Activated effector memory CD4-positive, alpha-beta T cell treated with Interleukin-2 at 50 U/mL for 16 hours (primary cell): ENCODE measurements at places on chromosomes 6 and 20.

GRCh38 chr6:160031442-160031841 is 62.6 kb downstream of the IGF2R start:
- no peak for DNase-seq

GRCh38 chr6:156748504-156748903 is 28.7 kb upstream of the ARID1B start:
- DNase-seq, result no peak

GRCh38 chr20:17910828-17911294 is 57.7 kb downstream of the SNX5 start:
- DNase-seq, result no peak

GRCh38 chr20:18397030-18397429 is 69.8 kb downstream of the DZANK1 start:
- no peak for DNase-seq

GRCh38 chr20:1335961-1336698 is 7.2 kb upstream of the SDCBP2 start:
- no peak for DNase-seq

DNA sequence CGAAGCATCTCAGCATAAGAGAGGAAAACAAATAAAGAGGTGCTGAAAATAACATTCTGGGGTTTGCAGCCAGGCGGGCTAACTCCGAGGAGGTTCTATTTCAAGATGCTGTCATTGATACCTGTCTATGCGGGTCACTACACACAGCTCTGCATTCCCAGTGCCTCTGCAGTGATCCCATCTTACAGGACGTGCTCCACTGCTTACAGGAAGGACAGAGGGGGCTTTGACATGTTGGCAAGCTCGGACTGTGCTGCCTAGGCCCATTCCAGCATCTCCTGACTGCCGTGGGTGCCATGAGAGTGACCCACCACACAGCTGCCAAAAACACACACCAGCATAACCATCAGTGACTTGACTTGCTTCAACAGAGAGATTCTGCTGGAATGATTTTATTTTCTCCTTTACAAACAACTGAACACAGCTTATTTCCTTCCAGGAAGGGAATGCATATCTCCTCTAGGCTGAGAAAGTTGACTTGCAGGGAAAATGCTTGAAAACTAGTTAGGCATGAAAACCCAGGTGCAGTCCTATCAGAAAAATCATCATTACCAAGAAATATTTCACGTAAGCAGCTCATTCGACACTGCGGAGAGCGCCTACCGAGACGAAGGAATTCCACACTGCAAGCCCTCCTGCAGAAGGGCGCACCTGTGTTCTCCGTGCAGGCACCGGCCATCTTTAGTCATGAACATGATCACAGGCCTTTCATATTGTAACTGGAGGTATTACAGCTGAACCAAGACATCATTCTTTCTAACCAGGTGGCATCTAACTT is 62.5 kb downstream of the RAMACL start:
- no peak for DNase-seq

- DNase-seq, result no peak
Observed at GRCh38 chr20:37344506-37345338, 1.2 kb upstream of the SRC start.

DNA sequence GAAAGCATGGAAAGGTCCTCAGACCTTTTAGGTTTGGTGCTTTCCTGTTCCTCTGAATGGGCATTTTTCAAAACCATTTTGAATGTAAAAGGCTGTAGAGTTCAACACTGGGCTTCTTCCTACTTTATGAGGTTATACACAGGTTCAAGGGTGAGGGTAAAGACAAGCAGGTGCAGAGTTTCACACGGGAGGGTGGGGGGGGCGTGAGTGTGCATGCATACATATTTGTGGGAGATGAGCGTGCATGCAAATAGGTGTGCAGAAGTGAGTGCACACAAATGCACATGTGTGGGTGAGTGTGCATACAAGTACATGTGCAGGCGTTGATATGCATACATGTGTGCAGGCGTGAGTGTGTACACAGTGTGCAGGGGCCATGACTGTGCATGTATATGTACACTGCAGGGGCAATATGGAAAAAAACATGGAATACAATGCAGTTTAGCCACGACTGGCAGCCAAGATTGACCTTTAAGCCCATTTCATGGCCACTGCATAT is 183.1 kb downstream of the GMPR start:
- DNase-seq, result no peak

- no peak for DNase-seq
Observed at GRCh38 chr20:20547221-20547875, 165.1 kb downstream of the RALGAPA2 start.

GRCh38 chr6:35776364-35777215 is at the start of gene CLPSL2:
Gene CLPSL2 (plus strand): TSS chr6:35776598. CDS start chr6:35776619, 21 bp downstream.
- DNase-seq, result no peak

- no peak for DNase-seq
Observed at GRCh38 chr6:116388924-116389323, 18.2 kb downstream of the DSE start.

GRCh38 chr20:53794529-53795115 is 201.0 kb upstream of the ZNF217 start:
- no peak for DNase-seq

DNA sequence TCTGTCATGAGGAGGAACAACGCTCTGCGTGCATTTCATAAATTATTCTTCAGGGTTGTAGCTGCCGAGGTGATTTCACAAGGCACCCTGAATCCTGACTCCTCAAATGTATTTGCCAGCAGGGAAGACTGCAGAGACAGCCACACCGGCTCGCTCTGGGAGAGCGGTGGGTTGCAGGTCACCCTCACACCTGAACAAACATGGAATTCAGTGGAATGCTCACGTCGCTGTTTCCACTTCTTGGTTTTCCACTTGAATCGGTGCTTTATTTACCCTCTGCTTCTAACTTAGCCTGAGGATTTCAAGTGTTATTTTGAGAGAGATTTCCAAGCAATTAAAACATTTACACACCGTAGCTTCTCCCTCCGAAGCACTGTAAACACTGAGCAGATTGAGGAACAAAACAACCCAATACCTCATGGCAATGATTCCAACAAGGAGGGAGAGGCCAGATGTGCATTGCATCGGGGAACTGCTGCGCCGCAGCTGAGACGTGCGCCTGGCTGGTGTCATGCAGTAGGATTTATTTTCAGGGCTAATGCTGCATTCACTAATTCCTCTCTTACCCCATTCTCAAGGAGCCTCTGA is 59.5 kb upstream of the GGTLC1 start:
- no peak for DNase-seq

- no peak for DNase-seq
Observed at GRCh38 chr6:88517737-88518136, 351.6 kb upstream of the CNR1 start.

DNA sequence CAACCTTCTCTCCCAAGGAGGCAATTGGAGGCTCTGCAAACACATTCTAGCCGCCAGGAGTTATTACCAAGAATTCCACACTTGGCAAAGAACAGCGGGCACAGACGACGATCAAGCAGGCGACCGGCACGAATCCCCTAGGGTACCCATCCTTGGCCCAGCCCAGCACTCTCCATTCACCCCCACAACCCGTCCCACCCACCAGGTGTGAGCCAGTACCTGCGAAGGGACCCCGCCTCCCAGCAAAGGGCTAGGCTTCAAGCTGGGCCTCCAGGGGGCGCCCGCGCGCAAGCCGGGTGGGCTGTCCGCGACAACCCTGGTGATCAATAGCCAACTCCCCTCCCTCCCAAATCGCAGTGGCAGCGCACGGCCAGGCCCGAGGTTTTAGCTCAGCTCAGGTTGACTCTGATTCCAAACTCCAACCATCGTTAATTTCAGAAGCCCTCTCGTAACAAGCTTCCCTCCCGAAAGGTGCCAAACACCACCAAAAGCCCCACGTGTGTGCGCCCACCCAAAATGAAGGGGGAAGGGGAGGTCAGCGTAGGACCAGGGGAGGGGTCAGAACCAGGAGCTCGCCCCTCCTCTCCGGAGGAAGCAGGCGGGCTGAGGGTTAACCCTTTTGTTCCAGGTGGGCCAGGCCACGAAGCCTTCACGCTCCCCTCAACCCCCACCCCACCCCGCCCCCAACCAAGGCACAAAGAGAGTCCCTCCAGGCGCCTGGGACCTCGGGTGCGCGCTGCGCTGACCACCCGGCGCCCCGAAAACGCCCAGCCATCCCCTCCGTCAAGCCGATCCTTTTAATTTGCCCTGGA is 2.1 kb downstream of the SALL4 start:
- peak; percentile 32 for DNase-seq

- DNase-seq, result peak; percentile 68
Observed at GRCh38 chr6:43247114-43247999, 4.1 kb downstream of the TTBK1 start.

- DNase-seq, result no peak
Observed at GRCh38 chr6:157989541-157990289, 8.1 kb downstream of the SYNJ2 start.

- no peak for DNase-seq
Observed at GRCh38 chr20:12695937-12696336, 312.8 kb upstream of the SPTLC3 start.

- DNase-seq, result no peak
Observed at GRCh38 chr20:55070001-55070400, 594.6 kb downstream of the DOK5 start.

DNA sequence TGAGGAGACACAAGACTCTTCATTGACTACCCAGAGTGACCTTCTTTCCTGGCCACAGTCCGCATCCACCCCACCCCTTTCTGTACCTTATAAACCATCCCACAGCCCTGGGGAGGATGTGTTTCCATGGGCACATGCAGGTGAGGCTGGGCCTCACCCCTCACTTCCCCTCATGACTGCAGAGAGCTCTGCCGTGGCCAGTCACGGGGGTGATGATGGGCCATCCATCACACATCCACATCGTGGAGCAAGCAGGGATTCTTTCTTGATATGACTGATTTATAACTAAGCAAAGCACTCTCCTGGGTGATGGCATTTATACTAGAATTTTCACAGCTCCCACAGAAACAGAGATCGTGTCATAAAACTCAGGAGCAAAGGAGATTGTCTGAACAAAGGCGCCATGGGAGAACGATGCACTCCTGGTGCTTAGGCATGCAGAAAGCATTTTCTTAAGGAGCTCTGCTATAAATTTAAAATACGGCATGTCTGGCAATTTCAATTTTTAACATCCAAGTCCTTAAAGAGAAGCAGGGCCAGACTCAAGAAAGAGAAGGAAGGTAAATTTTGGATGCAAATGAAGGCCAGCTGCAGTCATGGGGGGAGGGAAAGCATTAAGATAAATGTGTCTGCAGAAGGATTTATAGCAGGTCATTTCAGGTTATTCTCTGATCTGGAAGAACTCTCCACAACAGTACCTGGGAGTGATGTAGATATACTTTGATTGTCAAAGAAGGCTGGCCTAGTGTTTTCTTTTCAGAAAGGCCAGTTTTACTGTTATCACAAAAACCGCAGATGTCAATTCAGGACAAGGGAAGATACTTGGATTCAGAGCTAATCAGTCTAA is 777.0 kb downstream of the C6orf118 start:
- DNase-seq, result no peak

DNA sequence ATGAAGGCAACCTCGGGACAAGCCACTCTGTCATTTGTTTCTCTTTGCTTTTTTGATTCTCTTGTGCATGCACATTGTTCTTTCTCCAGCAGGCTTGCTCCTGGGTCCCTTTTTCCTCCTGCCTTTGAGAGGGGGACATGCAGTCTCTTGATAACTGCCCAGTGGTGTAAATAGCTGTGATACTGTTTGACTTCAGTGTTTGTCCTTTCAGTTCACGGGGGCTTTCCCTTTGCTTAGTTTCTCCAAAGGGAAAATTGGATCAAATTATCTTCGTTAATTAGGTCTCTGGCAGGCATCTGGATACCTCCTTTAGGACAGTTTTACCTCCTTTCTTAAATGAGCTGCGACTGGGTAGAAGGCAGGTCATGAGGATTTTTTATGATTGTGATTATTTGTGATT is 41.5 kb downstream of the RALGAPB start:
- no peak for DNase-seq

DNA sequence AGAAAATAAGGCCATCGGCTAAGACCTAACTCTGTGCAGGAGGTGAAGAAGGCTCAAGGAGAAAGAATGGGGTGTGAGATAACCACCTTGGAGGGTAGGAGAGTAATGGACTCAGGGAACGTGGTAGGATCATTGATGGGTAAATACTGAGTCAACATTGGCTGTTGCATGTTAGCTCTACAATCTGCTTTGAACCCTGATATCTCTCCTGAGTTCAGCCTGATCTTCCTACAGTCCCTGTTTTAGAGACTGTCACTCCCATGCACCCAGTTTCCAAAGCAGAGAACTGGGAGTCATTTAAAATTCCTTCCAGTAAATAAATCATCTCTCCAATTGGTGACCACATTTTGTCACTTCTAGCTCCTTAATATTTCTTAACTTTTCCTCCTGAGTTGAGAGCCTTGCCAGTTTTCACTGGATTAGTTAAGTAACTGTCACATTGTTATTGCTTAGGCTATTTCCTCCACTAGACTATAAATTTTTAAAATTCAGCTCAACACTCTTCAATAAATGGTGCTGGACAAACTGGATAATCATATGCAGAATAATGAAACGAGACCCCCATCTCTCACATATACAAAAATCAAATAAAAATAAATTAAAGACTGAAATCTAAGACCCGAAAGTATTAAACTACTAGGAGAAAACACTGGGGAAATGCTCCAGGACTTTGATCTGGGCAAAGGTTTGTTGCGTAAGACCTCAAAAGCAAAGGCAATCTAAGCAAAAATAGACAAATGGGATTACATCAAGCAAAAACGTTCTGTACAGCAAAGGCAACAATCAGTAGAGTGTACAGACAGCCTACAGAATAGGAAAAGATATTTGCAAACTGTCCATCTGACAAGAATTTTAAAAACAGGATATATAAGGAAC is 138.9 kb upstream of the TMEM170B start:
- no peak for DNase-seq

- no peak for DNase-seq
Observed at GRCh38 chr20:45969712-45970634, 2.0 kb downstream of the ZNF335 start.

DNA sequence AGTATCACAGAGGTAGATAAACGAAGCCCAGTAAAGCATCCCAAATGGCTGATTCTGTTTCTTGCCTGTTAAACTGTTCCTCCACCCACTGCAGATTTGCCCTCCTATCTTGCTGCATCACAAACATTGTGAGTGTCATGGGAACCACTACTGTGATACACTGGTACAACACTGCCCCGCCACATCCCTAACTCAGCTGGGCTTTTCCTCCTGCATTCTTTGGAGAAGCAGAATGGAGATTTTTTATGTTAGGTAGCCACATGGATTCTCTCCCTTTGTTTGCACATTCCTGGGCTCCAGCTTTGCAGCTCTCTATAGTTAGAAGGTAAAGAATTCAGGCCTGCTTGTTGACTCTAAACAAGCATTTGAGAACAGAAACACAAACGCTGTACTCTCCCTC is 234.1 kb downstream of the TMEM242 start:
- no peak for DNase-seq

DNA sequence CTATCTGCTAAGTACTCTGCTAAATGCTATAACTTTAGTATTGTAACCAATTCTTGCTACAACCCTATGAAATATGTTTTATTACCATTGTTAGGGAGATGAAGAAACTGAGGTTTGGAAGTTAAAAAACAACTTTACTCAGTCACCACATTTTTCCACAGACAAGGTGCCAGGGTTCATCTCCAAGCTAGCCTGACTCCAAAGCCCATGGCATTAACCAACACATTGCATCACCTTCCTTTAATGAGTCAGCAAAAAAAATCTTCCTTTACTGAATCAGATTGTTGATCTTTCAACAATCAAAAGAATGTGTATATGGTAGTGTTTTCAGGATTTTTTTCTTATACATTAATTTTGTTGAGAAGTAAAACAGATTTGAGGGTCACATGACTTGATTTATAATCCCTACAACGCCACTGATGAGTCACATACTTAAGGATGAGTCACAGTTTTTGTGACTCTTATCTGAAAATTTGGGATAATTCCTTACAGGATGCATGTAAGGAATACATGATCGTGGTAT is 41.5 kb downstream of the MAN1A1 start:
- no peak for DNase-seq
